ENCODE measurements at places on chromosomes 5 and 9.
A peak's percentile ranks its signal among the peaks of the same experiment; 100 is the strongest.

DNA sequence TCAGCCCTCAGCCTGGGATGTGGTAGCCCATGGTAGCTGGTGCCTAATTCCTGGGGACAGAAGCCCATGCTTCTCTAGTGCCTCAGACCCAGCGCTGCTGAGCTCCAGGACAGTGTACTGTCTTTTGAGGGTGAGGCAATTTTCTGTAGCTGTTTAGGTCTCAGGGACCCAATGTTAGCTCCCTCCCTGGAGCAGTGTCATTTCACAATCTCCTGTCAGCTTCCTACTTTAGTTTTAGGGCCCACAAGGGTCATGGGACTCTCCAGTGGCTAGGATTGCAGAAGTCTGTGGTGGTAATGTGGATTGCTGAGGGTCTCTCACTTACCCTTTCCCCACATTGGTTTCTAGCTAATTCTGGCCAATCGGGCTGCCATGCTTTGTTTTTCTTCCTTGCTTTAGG lies 67.7 kb upstream of the CCL21 start:
- peak; percentile 75 for DNase-seq

DNA sequence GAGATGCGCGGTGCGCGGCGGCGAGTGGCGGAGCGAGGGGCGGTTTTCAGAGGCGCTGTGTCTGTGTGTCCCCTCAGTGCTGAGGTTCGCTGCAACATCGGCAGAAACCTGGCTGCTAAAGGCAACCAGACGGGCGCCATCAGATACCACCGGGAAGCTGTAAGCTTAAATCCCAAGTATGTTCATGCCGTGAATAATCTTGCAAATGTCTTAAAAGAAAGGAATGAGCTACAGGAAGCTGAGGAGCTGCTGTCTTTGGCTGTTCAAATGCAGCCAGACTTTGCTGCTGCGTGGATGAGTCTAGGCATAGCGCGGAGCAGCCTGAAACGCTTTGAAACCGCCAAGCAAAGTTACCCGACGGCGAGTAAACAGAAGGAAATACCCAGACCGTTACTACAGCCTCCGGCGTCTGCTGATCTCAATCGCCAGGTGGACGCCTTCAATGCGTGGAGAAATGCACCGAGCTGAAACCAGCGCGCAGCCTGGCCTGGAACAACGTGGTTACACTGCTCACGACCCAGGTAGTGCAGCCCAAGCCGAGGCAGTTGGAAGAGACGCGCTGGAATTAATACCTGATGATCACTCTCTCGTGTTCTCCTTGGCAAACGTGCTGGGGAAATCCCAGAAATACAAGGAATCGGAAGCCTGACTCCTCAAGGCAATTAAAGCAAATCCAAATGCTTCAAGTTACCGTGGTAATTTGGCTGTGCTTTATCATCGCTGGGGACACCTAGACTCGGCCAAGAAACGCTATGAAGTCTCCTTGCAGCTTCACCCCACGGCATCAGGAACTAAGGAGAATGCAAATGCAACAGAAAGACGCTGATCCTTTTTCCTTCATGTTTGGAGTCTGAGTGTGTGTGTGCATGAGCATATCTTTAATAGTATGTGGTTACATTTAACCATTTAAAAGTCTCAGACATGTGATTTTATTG lies 15.9 kb downstream of the OR2V1 start:
- no peak for DNase-seq

GRCh38 chr9:114431003-114431402 lies 43.2 kb upstream of the AKNA start:
- DNase-seq = no peak

DNA sequence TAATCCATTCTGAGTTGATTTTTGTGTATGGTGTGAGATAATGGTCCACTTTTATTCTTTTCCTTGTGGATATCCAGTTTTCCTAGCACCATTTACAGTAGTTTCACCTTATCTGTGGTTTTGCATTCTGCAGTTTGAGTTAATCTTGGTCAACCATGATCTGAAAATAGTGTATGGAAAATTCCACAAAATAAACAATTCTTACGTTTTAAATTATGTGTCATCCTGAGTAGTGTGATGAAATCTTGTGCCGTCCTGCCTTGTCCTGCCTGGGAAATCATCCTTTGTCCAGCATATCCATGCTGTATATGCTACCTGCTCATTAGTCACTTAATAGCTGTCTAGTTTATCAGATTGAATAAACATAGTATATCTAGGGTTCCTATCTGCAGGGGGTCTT lies 42.1 kb downstream of the CDC42SE2 start:
- DNase-seq = no peak

DNA sequence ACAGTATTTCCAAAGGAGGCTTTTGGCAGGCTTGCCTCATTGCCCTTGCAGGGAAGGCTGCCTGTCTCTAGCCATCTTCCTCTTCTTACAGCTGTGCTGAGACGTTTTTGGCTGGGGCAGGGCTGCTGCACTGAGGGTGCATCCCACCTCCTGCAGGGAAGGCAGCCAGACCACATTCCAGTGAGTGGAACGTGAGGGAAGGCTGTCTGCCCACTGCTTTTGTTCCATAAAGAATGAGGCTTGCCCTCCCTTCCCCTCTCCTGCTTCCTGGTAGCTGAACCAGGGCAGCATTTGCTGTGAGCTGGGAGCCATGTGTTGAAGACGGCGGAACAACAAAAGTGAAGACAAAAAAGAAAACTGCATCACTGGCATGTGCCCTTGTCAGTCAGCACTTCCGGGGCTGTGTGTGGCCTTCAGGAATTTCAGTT lies 16.8 kb downstream of the MGAT1 start:
- DNase-seq = no peak

- peak; percentile 21 for DNase-seq
These were observed 127.7 kb upstream of the C9orf72 start for GRCh38 chr9:27701016-27701415.

DNA sequence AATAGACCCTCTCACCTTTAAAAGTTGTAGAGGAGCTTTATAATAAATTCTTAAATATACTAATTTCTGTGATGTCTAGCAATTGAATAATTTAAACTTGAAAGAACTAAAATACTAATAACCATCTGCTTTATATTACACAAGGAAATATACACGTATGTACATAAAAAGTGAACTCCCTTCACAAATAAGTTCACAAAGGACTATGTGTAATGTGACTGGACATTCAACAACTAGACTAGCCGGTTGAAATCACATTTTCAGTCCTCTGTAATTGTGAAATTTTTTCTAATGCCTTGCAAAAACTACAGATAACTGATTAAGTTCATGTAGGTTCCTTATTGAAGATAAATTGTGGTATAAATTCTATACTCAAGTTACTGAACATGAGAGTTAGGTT lies 11.6 kb downstream of the NSA2 start:
- DNase-seq = no peak

GRCh38 chr5:74179179-74179578 lies 461.3 kb downstream of the ENC1 start:
- no peak for DNase-seq

- no peak for DNase-seq
These were observed 36.9 kb downstream of the ANKRD33B start for GRCh38 chr5:10600626-10601245.

DNA sequence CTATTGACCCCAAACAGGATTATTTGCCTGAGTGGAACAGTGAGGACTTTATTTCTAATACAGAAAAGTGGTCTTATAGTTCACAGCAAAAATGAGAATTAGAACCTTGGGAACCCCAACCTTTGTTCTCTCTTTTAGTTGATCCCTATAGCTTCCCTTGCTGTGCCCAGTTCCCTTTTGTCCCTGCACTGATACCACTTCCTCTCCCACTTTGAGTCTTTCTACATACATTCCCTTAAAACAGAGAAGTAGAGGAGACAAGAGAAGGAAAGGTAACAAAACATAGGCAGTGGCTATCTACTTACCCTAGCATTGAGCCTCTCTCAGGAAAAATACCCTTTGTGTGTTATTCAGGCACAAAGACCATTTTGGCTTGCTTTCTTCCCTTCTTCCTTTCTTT lies 246.4 kb downstream of the FAM114A2 start:
- no peak for DNase-seq

- no peak for DNase-seq
These were observed 85.1 kb downstream of the BRINP1 start for GRCh38 chr9:119284118-119284517.

GRCh38 chr9:84773022-84773421 lies 103.5 kb downstream of the NTRK2 start:
- DNase-seq = no peak

DNA sequence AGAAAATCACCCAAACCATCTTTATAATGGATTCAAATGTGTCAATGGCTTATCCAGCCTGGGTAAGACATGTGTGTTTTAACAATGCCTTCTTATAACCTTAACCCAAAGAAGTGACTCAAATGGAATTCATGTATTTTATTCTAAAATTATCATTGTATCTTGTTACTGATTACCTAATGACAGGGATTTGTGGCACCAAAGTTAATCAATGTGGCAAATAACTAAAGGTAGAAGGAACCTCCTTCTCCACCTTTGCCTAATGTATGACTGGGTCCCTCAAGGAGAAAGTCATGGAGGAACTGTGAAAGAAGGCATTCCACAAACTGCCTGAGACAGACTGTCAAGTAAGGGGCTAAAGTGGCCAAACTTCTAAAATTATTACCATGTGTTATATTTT lies 84.4 kb upstream of the ITGA1 start:
- DNase-seq = no peak

DNA sequence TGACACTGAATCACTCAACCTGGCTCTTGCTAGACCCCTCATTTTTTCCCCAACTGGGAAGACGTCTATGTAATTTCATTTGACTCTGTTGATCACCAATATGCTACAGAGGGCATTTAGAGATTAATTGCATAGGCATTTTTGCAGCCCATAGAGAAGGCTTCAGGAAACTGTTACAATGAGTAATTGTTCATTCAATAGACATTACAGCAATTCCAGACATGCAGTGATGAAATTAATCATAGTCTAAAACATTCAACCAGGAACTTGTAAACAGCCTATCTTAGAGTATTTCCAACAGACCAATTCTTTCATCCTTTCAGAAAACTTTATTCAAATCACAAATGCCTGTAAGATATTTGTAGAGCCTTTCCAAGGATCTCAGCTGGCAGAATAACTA lies 122.3 kb downstream of the MARCHF11 start:
- no peak for DNase-seq

GRCh38 chr9:107750741-107751566 lies 261.4 kb upstream of the KLF4 start:
- peak; percentile 96 for DNase-seq

DNA sequence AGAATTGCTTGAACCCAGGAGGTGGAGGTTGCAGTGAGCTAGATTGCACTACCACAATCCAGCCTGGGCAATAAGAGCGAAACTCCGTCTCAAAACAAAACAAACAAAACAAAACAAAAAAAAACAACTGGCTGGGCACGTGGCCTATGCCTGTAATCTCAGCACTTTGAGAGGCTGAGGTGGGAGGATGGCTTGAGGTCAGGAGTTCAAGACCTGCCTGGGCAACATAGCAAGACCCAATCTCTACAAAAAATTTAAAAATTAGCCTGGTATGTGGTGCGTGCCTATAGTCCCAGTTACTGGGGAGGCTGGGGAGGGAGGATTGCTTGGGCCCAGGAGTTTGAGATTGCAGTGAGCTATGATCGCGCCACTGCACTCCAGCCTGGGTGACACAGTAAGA lies 23.3 kb upstream of the WDR5 start:
- DNase-seq = no peak

- no peak for DNase-seq
These were observed 2.5 kb downstream of the LHX6 start for GRCh38 chr9:122226142-122226757.

DNA sequence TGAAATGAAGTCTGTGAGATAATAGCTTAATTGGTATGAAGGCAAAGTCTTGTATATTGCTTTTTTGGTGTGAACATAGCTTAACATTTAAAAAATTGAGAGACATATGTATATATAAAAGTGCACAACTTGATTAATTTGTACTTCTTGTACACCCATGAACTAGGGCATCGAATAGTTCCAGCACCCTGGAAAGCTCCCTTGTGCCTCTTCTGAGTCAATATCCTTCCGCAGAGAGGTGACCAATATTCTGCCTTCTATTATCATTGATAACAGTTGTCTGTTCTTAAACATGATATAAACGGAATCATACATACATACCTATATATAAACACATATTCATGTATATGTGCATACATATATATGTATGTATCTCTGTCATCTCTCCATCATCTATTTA lies 185.4 kb downstream of the PHF2 start:
- no peak for DNase-seq

DNA sequence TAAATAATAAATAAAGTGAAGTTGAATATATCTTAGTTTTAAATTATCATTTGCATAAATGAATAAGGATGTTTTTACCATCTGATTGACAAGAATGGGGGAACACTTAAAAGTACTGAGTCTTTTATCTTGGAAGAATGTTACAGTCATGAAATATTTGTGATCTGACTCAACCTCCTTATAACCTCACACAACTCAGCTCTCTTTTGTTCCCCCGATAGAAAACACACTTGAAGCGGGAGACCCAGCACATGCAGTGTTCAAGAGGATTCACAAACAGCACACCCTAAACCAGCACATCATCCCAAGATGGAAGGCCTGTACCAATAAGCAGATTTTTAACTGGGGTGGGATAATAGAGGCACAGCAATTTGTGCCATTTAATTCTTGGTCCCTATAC lies 15.5 kb downstream of the BAAT start:
- no peak for DNase-seq

- no peak for DNase-seq
These were observed 335.0 kb downstream of the PDE4D start for GRCh38 chr5:59558501-59558900.

DNA sequence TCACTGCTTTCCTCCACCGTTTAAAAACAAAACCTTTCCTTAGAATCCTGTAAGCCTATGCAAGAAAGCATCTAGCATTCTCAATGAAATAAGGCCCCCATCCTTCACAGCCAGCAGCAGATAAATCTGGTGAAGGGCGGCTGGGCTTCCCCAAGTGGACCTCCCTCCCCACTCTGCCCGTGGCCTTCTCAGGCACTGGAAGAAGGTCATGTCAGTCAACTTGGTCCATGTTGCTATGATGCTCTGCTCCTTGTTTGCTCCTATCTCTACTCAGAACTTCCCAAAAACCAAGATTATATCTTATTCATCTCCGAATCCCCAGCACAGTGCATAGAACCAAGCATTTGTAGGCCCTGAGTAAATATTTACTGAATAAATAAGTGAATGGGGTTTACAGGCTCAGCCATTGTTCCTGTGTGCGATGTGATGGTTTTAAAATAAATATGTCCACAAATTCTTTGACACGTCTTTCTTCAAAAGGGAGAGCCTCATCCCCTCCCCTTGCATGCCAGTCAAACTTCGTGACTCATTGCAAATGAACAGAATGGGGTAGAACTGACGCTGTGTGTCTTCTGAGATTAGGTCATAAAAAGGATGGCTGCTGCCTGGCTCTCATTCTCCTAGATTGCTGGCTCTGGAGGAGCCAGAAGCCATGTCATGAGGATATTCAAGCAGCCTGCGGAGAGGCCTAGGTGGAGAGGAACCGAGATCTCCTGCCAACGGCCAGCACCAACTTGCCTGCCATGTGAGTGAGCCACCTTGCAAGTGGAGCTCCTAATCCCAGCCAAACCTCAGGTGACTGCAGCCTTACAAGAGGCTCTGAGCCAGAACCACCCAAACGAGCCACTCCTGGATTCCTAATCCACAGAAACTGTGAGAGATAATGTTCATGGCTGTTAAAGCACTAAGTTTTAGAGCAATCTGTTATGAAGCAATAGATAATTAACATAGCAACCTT lies 70.5 kb downstream of the MED27 start:
- no peak for DNase-seq

GRCh38 chr5:139849942-139850341 lies 54.3 kb downstream of the PSD2 start:
- DNase-seq = no peak
